HT1080 (cell line): ENCODE measurements at places on chromosomes 11 and 22. TPM values are rescaled to one million over a fixed set of nuclear protein-coding genes. Genes with fewer than 3 reads are reported as not detected.
A peak's percentile ranks its signal among the peaks of the same experiment; 100 is the strongest.

DNA sequence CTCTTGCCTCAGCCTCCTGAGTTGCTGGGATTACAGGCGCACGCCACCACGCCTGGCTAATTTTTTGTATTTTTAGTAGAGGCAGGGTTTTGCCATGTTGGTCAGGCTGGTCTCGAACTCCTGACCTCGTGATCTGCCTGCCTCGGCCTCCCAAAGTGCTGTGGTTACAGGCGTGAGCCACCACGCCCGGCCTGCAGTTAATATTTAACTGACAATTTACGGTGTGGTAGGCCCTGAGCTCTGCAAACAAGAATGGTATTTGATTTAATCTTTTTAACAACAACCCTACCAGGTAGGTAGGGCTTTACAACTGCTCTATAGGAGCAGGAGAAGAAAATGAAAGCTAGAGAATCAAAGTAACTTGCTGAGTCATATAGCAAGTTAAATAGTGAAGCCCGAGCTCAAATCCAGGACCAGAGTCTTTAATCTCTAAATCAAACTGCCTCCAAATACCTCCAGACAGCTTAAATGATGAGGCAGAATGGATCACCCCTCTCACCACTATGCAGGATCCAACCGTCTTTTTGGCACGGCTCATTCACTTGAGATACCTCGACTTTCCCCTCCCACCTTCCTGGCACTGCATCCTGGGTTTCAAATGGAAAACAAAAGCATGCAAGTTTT lies 9.4 kb downstream of the UEVLD start:
- peak; percentile 20 for DNase-seq

GRCh38 chr11:18063125-18063524 lies 17.1 kb upstream of the TPH1 start:
- no peak for DNase-seq

- no peak for DNase-seq
Observed at GRCh38 chr22:30680991-30681770, 13.5 kb upstream of the OSBP2 start.

DNA sequence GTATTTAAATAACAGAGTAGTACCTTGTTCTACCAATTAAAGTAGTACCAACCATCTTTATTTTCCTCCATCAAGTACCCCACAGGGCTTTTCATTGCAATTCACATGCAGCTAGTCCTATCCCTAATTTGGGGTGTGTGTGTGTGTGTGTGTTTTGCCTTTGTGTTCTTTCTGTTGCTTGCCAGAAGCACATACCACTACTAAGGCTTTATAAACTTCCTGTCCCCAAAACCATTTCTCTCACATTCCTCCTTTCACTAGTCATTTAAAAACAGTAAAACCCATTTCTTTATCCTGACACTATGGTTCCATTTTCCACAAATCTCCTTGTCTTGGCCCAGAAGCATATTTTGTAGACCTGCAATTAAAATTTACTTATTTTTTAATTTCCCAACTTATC lies 54.6 kb downstream of the SLC36A4 start:
- no peak for DNase-seq

DNA sequence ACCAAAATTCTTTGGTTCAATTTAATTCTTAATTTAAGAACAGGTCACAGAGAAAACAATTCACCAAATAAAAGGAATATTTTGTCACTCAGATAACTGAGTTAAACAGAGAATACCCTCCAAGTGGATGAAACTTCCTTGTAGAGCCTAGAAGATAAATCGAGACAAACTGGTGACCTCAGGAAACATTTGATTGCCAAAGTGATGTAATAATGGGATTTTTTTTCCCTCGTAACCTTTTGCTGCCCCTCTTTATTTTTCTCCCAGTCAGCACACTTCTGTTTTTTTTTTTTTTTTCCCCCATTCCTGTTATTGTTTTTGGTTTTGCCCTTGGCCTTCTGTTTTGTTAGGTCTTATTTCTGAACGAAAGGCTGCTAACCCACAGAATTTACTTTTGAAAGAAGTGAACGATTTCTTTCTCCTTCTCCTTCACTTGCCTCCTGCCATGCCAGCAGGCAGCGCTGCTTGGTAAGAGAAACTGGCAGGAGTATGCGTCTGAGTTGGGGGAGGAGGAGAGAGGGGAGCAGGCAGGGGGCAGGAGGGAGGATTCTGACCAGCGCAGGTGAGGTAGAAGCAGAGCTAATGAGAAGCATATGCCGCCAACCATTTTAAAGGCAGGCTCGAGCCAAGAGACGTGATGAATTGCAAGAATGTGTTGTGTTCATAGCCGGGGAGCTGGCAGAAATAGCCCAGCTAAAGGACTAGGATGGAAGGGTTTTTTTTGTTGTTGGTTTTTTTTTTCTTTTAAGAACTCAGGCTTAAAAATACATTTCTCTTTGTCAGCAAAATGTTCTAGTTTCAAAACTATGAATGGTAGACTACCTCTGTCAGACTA lies 121.9 kb upstream of the MTMR2 start:
- DNase-seq: no peak

DNA sequence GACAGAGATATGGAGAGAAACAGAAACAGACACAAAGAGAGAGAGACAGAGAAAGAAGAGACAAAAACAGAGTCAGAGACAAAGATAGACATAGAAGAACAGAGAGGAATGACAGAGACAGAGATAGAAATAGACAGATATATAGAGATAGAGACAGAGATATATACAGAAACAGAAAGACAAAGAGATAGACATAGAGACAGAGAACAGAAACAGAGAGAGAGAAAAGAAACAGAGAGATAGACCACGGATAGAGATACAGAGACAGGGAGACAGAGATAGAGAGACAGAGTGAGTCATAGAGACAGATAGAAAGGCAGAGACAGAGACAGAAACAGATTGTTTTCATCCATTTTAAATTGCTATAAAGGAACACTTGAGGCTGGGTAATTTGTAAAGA lies 12.3 kb upstream of the MPEG1 start:
- DNase-seq: no peak

DNA sequence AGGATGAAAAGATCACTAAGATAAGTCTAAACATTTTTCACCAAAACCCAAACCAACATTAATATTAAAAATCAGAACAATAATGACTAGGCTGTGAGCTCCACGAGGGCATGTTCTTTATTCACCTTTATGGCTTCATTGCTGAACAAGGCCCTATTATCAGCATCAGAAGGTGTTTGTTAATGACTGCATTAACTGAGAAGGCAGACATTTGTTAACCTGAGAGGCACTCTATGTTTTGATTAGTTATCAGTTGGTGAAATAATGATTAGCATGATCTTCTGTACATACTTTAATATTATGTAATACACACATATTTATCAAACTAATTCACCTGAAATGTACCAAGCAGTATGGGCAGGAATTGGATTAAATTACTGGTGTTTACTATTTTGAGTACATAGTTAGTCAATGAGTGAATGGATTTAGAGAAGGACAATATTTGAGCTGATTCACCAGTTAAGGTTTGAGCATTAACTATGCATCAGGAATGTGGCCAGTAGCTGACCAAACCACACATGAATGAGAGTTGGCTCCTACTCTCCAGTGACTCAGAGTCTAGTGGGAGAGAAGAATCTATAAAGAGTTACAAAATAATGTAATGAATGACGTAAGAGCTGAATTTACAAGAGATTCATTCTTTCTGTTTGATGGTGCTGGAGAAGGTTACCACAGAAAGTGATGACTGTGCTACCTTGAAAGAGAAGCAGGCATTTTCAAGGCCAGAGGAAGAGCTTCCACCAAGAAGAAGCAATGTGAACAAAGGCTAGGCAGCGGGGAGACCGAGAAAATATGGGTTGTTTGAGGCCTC lies 6.7 kb downstream of the IL18 start:
- DNase-seq: peak; percentile 100

- DNase-seq: no peak
Observed at GRCh38 chr11:1532606-1533341, 39.3 kb downstream of the DUSP8 start.

GRCh38 chr11:5291207-5291838 lies 10.4 kb downstream of the OR51B4 start:
- peak; percentile 47 for DNase-seq

DNA sequence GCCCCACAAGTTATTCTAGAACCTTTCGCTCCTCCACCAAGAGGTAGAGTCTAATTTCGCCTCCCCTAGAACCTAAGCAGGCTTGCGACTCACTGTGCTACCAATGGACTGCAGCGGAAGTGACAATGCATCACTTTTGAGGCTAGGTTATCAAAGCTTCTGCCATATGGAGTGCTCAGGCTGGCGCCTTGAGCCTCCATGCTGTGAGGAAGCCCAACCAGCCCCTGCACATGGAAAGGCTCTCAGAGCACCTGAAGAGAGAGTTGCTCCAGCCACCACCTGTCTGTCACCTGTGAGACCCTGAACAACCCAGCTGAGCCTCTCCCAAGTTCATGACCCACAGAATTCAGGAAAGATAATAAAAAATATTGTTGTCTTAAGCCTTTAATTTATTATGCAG lies 29.3 kb upstream of the CBX7 start:
- DNase-seq: no peak

- no peak for DNase-seq
Observed at GRCh38 chr11:57674251-57674650, 6.3 kb downstream of the ZDHHC5 start.

DNA sequence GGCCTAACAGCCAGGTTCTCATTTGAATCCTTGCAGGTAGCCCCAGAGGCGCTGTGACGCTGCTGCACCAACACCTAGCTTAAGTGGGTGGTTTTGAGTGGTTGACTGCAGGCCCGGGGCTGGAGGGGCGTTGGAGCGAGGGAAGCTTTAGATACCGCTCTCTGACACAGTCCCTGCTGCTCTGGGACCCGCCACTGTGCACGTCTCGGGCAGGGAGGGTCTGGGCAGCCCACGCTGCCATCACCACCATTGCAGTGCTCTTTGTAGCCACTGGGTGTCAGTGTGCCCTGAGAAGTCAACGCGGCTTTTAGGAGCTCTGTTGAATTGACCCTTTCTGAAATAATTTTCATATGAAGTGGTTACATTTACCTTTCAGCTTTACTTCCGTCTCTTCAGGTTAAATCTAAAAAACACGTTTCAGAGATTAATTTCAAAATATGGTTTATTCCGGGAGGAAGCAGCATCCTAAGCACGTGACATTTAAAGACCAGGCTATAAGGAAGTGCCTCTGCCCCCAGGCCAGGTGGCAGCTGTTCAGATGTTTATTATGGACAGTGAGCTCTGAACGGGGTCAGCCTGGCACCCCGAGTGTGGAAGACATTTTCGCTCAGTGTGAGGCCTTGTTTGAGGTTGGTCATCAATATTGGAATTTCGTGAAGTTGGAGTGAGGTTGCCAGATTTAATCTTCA lies 30.9 kb upstream of the PARVB start:
- peak; percentile 37 for DNase-seq

DNA sequence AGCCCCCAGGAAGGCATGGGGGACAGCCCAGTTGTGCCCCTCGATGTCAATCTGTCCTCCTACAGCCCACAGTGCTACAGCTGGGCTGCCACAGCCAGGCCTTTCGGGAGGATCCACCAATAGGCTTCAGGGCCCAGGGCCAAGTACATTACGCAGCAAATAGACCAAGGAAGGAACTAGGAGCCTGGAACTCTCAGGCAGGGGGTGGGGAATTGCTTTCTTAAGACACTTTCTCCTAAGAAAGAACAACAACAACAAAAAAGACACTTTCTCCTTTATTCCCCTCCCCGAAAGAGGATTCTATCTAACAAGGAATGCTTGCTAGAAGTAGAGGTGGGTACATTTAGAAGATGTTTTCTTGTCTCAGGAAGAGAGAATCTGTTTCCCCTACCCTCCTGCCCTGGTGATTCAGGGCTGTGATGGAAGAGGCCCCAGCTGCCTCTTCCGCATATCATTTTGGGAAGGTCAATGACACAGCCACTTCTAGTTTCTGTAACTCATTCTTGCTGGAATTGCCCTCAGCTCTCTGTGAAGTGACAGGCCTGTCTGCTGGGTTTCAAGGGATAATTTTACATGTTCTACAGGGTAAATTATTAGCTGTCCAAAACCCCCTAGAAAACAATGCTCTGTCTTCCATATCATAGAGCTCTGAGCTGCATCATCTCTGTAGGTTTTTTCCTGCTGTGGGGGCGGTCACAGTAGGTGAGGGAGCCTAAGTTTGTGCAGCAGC lies 6.0 kb upstream of the MALAT1 start:
- DNase-seq: peak; percentile 88

Gene GAL
- not detected in 2 replicates for total RNA-seq

Gene ARVCF
- 3.7 and 8.4 TPM in 2 replicates for total RNA-seq

Gene TXNRD2
- 94.5 and 120 TPM in 2 replicates for total RNA-seq

Gene APOA4
- total RNA-seq: not detected in 2 replicates

Gene UBQLNL
- total RNA-seq: 0.07 TPM in 1 of 2 replicates, not detected in the other

Gene SLN
- 0.17 TPM in 1 of 2 replicates, not detected in the other for total RNA-seq

Gene SAA4
- not detected in 2 replicates for total RNA-seq

Gene APOA1
- total RNA-seq: 0.14 and 0.27 TPM in 2 replicates

Gene CHADL
- total RNA-seq: not detected in 2 replicates

Gene ART1
- not detected in 2 replicates for total RNA-seq

Gene MOV10L1
- total RNA-seq: not detected in 2 replicates

Gene SMTN
- total RNA-seq: 96.3 and 116 TPM in 2 replicates
